GM06990 (cell line): ENCODE measurements at places on chromosomes 5 and 9.

- no peak for DNase-seq
Observed at GRCh38 chr5:16131878-16132277, 47.7 kb downstream of the MARCHF11 start.

- DNase-seq: no peak
Observed at GRCh38 chr9:38622288-38622674, 1.9 kb upstream of the ANKRD18A start.

DNA sequence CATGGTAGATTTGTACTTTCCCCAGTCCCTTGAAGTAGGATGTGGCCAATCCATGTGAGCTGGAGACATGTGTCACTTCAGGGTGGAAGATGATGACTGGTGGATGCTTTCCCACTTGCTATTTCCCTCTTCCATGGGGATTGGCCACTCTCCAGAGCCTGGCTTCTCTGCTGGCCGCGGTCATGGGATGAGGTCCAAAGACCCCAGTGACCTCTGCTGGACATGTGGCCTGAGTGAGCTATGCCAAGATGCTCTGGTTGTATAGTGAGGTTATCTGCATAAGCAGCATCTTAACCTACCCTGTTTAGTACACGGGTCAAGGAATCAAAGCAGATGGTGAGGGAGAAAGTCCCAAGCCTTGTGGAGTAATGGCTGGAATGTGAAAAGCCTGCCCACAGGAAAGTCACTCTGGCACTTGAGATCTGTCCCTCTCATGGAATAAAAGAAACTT is 47.1 kb downstream of the SH3PXD2B start:
- no peak for DNase-seq

GRCh38 chr5:111615054-111615453 is 102.7 kb upstream of the STARD4 start:
- DNase-seq: no peak

DNA sequence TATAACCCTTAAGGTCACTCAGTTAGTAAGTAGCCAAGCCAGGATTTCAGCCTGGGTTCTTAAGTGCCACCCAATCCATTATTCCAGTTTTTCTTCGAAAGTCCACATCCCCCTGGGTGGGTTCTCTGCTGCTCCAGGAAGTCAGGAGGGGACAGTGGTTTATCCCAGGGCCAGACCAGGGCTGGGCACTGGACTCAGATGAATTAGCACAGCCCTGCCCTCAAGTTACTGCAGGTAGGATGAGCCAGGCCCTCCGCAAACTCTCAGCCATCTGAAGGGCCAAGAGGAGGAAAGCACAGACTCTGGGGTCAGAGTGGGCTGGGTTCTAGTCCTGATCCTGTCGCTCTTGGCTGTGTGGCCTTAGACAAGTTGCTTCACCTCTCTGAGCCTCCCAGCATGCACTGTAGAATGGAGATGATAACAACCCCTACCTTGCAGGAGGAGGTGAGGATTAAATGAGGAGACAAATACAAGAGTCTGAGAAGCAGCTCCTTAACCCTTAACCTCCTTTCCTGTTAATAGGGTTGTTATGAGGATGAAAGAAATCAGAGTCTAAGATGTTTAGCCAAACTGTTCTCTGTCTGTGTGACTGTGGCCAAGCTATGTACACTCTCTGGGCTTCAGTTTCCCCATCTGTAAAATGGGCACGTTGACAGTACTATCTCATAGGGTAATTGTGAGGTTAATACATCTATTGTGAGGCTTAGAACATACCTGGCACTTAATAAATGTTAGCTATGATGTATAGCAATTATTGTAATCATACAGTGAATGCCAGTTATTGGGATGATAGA is 6.8 kb upstream of the NEURL1B start:
- DNase-seq: no peak

DNA sequence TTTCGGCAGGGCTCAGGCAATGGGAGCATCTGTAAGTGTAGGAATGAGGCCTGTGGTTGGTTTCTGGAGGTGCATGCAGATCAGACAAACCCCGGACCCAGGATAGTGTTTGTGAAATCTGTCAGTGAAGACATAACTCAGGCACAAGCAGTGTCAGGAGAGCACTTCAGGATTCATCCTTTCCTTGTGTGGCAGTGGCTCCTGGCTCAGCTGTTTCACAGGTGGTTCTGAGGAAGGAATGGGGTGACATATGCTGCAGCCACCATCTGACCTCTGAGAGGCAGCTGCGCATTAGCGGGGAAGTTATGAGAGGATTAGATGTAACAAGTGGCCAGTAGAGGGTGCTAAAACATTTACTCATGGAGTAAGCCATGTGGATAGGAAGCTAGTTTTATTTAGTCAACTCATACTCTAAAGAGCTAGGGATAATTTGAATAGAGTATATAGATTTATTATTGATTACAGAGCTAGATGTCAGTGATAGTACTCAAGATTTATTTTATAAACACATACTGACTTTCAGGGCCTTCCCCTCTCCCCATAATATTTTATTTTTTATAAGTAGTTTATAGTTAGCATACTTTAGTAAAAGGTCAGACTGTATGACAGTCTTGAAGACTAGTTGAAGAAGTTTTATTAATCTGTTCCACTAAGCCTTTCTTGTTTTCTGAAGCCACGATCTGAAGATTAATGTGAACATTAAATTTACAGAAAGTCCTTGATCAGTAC is 28.4 kb downstream of the NNT start:
- peak; percentile 6 for DNase-seq
